ENCODE measurements at places on chromosomes 1 and 21.

DNA sequence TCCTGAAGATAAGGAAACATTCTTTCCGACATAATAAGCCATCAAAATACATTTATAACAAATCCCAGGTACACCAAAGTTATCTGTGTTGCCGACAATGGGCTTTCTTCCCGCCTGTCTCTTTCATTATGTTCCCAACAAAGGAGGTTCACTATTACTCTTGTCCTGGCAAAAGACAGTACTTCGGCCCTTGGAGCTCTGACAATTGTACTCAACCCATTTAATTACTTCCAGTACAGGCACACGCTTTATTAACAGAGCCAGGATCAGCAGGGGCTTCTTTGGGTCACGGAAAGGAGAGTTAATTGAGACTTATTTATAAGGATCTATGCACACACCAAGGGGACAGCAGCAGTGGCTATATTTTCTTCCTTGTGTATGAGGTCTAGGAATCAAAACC lies 46.6 kb upstream of the DUSP10 start:
- no peak for DNase-seq

DNA sequence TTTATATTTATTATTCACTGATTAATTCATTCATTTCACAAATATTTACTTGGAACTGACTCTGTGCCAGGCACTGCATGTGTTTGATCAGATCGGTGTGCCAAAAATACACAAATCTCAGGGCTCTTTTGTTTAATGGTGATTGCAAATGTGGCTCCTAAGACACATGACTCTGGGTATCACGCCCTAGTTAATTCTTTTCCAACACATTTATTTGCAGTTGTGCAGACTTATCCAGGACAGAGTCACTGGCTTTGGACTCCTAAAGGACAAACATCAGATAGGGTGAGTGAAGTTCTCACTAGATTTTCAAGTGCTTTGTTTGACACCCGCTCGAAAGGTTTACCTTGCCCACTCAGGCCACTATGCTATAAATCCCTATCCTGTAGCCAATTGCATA lies 335.5 kb downstream of the BARHL2 start:
- DNase-seq: no peak

GRCh38 chr21:38813143-38813542 lies 7.4 kb downstream of the ETS2 start:
- DNase-seq: no peak

GRCh38 chr1:12599657-12600056 lies 18.4 kb downstream of the DHRS3 start:
- no peak for DNase-seq

DNA sequence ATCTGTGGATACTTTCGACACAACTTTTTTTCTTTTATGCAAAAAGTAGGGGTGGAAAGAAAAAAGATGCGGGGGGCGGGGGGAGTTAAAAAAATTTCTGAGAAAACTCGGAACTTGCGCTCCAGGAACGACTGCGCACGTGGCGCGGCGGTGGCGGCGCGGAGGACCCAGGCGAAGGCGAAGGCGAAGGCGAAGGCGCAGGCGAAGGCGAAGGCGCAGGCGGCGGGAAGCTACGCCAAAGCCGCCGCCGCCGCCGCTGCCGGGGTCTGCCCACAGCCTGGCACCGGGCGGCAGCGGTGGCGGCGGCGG lies 208 bp upstream of the BARHL2 start:
- no peak for DNase-seq

DNA sequence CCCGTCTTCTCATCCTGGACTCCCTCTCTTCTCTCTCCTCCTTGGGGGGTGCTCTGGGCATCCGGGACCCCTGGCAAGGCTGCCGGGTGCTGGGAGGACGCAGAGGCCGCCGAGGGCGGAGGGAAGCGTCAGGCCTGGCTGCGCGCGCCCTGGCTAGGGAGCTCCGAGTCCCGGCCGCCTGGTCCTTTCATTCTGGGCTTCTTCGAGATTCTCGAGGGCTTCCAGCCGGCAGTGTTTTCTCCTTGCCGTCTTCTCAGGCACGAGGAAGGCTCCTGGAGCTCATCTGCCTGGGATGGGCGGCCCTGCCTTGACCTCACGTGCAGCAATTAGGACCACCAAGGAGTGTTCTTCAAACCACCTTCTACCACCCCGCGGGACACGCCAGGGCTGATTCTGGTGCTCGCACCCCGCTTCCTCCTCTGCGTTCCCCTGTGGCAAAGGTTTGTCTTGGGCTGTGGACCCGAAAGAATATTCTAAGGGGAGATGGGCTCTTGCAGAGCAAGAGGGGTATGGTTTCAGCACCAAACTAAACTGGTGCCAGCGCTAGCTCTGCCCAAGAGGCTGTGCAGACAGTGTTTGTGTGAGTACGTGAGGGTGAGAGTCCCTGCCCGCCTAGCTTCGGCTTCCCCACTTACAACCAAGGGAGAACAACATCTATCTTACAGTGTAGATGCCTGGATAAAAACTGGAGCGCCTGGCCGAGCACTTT lies 36.5 kb downstream of the PIK3CD start:
- no peak for DNase-seq
